ENCODE measurements at places on chromosomes 1 and 21.

GRCh38 chr1:176188604-176189003, 18.5 kb downstream of the COP1 start:
- DNase-seq, result no peak

GRCh38 chr1:219773775-219774174, 154.6 kb downstream of the SLC30A10 start:
- peak; percentile 35 for DNase-seq

DNA sequence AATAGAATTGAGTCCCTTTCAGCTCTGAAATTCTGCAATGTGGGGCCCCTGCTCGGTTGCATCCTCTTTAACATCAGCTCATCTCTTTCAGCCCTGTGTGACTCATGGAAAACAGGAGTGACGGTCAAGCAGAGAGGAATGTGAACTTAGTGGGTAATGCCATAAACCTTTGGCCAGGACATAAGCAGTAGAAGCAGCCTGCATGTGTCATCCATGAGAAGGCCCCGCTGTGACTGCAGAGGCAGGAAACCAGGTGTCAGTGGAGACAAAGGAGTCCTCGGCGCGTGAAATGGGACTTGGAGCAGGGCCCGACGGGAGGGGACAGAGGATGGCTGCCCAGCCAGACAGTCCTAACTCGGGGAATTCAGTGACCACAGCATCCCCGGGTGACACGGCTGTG, 21.1 kb upstream of the EPHB2 start:
- no peak for DNase-seq

DNA sequence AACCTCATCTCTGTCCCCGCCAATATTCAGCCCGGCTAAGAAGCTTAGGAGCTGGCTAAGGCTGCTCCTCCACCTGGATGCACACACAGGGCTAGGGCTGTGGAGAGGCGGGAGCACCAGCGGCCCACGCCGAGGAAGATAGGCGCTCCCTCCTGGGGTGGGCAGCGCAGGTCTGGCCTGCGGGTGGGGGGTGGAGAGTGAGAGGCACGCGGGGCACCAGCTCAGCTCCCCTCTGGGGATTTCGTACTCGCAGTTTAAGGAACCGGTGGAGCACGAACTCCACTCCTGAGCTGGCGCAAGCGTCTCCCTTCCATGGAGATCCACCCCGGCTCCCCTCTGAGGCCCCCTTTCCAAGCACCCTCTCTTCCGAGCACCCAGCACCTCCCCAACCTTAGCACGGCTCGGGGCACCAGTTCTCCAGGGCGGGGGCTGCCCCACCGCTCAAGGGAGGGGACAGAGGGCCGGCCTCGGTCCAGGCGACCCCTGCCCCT, 433 bp upstream of the KAZN start:
- peak; percentile 19 for DNase-seq

- no peak for DNase-seq
These were observed 109.3 kb downstream of the DMRTB1 start for GRCh38 chr1:53568540-53568939.

- DNase-seq, result no peak
These were observed 25.5 kb downstream of the TNFRSF8 start for GRCh38 chr1:12088607-12089006.

DNA sequence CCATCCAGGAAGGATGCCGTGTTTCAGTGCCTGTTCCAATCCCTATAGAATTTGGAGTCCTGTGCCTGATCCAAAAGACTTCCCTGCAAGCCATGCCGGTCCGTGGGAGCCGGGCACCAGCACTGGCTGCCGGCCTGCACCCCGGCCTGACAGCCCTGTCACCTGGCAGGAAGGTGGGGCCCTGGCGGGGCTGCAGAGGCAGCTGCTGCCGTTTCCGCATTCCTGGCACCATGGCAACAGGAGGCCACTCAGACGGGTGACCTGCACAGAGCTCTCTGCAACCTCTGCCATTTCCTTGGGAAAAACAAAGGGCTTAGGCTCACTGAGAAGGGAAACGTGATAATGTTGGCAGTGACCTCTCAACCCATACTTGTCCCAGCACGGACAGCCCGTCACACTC, 63.2 kb upstream of the TMEM51 start:
- no peak for DNase-seq

- DNase-seq, result no peak
These were observed 20.2 kb downstream of the CLIC4 start for GRCh38 chr1:24765308-24765988.

- no peak for DNase-seq
These were observed 12.3 kb upstream of the RGS4 start for GRCh38 chr1:163056831-163057230.

All from GM20000 (cell line).